ENCODE measurements at places on chromosomes 6 and 20.

DNA sequence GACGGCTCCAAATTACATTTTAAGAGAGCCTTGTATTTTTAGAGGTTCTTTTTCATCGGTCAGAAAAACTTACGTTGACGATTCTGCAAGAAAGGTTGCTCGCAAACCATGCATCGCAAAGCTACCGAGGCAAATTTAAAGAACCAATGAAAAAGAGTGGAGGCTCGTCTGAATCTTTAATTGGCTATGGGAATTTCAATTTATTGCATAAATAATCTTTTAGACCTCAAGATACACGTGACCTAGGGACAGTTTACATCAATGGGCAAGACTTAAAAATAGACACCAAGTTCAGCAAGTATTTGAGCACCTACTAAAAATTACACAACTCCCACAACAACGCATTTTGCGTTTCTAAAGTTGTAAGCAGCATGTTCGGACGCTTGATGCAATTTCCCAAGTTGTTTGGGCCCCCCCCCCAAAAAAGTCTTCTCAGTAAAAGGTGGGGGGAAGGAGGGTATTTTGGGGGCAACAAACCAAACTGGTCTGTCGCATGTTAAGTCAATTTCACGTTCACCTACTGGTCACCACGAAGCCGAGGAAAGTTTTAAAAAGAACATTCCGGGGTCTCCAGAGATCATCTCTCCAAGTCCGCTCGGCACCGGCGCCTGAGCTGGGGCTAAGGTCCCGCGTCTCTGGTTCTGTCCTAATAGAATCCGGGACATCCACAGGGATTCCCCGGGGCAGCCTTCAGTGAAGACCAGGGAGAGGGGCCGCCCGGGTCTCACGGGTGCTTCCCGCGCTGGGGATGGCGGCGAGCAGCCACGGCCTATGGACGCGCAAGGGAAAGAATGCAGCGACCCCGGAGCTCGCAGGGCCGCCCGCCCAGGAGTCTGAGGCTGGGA lies 851 bp downstream of the SNX5 start:
- H3K27ac ChIP-seq = peak overlapping the region; percentile 80
- H3K4me3 ChIP-seq = peak overlapping the region; percentile 86
- DNase-seq = no peak

DNA sequence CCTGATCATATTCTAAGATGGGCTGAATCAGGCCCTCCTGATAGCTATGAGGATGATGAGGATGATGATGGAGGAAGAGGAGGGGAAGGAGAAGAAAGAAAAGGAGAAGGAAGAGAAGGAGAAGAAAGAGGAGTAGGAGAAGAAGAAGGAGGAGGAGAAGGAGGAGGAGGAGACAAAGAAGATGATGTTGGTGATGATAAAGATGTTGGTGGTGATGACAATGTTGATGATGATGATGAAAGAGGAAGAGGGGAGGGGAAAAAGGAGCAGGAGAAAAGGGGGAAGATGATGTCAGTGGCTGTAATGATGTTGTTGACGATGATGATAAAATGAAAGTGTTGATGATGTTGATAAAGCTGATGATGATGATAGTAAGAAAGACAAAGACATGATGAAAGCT lies 119.5 kb downstream of the CDC5L start:
- H3K27me3 ChIP-seq = no peaks in the 10 kb centered on the region
- DNase-seq = no peak
- H3K4me1 ChIP-seq = peaks cover 5% of the 10 kb centered on the region
- H3K27ac ChIP-seq = no peak overlapping the region

DNA sequence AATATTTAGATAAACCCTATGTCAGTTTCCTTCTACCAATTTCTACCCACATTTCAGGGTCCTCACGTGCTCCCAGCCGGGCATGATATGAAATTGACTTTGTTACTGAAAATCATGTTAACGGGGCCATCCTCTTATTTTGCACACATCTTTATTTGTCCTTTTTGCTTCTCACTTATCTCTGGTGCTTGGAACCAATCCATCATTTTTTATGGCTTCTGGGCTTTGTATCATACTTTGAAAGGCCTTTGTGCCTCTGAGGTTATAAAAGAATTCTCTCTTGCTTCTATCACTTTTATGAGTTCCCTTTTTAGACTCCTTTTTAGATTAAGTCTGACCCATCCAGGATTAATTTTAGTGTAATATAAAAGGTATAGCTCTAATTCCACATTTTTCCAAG lies 117.1 kb upstream of the PRND start:
- peaks cover 1% of the 10 kb centered on the region for H3K27me3 ChIP-seq
- no peak overlapping the region for H3K4me3 ChIP-seq
- no peak for DNase-seq
- peaks cover 2% of the 10 kb centered on the region for H3K4me1 ChIP-seq
- H3K36me3 ChIP-seq = no peaks in the 10 kb centered on the region
- H3K27ac ChIP-seq = no peak overlapping the region

DNA sequence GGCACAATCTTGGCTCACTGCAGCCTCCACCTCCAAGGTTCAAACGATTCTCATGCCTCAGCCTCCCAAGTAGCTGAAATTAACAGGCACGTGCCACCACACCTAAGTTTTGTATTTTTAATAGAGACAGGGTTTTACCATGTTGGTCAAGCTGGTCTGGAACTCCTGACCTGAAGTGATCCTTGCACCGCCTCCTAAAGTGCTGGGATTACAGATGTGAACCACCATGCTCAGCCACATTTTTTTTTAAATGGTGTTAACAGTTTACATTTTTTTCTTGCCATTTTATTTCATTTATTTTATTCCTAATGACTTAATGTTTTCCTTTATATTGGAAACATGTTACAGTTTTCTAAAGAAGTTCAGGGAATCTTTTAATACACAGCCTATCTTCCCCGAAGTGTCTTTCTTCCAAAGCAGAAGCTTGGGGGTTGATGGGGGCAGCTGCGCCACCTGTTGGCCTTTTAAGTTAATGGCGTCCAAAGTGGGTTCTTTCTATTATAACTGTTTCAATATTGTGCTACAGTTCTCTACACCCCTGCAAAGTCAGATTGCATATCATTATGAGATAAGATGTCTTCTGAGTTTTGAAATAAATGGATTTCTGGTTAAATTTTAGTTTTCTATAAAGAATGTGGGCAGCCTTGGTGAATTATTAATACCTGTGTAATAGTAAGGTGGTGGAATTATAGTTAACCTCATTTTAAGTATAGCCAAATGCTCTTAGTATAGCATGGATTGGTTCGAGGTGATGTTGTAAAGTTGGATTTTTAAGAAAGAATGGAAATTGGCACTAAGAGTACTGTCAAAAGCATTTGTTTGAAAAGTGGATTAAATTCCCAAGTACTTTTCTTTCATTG lies 42.0 kb upstream of the PLCG1 start:
- H3K4me3 ChIP-seq = no peak overlapping the region
- peaks cover 15% of the 10 kb centered on the region for H3K4me1 ChIP-seq
- peaks cover 1% of the 10 kb centered on the region for H3K27me3 ChIP-seq
- DNase-seq = peak; percentile 37
- H3K36me3 ChIP-seq = peaks cover 33% of the 10 kb centered on the region

DNA sequence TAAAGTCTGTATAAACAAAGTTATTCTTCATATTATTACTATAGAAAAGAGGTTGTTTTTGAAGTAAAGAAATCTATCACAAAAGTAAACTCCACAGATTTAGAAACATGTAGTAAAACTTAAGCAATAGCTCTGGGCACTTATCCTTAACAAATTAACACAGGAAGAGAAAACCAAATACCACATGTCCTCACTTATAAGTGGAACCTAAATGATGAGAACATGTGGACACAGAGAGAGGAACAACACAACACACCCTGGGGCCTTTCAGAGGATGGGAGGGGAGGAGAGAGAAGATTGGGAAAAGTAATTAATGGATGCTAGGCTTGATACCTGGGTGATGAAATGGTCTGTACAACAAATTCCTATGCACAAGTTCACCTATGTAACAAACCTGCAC lies 57.2 kb downstream of the C6orf58 start:
- no peak overlapping the region for H3K27ac ChIP-seq
- no peak for DNase-seq
- no peaks in the 10 kb centered on the region for H3K4me1 ChIP-seq
- H3K27me3 ChIP-seq = no peaks in the 10 kb centered on the region

DNA sequence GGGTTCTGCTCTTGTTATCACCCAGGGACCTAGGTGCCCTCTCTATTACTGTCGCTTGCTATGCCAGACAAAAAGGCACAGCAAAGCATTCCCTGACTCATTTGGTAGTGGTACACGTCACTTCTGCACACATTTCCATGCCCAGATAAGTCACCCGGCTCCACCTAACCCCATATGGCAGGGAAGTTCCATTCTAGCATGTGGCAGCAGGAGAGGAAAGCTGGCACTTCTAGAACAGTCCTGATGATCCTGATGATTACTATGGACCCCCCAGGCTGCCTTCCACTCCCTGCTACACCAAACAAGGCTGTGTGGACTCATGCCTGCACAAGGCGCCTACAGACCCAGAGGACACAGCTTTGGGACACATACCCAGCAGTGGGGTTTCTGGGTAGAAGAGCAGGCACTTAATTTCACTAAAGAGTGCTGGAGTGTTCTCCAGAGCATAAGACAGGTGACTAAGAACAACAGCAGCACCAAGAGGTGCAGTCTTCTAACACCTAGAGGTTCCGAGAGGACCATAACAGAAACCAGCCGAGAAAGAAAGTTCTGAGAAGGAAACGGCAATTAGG lies 53.5 kb upstream of the NELFCD start:
- H3K4me3 ChIP-seq = peak overlapping the region; percentile 10
- peaks cover 2% of the 10 kb centered on the region for H3K27me3 ChIP-seq
- no peak overlapping the region for H3K27ac ChIP-seq
- H3K4me1 ChIP-seq = no peaks in the 10 kb centered on the region
- no peak for DNase-seq

GRCh38 chr6:20447157-20447556 lies 45.5 kb downstream of the E2F3 start:
- H3K27me3 ChIP-seq = no peaks in the 10 kb centered on the region
- peaks cover 8% of the 10 kb centered on the region for H3K36me3 ChIP-seq
- peaks cover 10% of the 10 kb centered on the region for H3K4me1 ChIP-seq
- H3K27ac ChIP-seq = peak overlapping the region; percentile 39

- H3K27me3 ChIP-seq = peaks cover 7% of the 10 kb centered on the region
- H3K4me1 ChIP-seq = no peaks in the 10 kb centered on the region
- DNase-seq = no peak
- no peak overlapping the region for H3K4me3 ChIP-seq
- H3K36me3 ChIP-seq = no peaks in the 10 kb centered on the region
Observed at GRCh38 chr6:52734072-52734471, 29.2 kb downstream of the GSTA2 start.

GRCh38 chr6:138443979-138444378 lies 40.0 kb downstream of the HEBP2 start:
- H3K27me3 ChIP-seq = no peaks in the 10 kb centered on the region
- no peak overlapping the region for H3K4me3 ChIP-seq
- H3K36me3 ChIP-seq = peaks cover 13% of the 10 kb centered on the region
- no peak for DNase-seq
- H3K4me1 ChIP-seq = no peaks in the 10 kb centered on the region

DNA sequence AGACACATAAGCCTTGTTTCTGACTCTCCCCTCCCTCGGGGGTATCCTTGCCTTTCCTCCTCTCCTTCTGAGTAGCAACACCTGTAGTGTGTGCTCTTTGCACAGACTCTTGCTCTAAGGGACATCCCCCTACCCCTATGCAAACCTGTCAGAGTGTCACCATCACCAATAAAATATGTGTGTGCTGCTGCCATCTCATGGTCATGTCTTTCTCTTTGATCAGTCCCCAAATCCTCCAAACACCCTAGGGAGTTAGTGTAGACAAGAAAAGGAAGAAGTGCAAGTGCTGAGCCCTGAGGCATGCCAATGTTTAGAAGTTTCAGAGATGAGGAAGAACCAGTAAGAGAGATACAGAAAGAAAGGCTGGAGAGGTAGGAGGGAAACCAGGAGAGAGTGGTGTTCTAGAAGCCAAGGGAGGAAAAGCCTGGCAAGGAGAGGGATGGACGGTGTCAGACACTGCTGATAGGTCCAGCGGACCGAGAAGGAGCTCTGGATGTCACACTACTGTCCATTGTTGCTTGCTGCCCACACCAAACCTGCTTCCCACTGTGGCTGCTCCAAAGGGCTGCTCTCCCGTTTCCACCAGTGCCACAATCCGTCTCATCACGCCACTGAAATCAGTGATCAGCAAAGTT lies 16.4 kb downstream of the TRMT6 start:
- DNase-seq = no peak
- H3K27ac ChIP-seq = no peak overlapping the region
- no peaks in the 10 kb centered on the region for H3K36me3 ChIP-seq
- H3K27me3 ChIP-seq = peaks cover 3% of the 10 kb centered on the region
- no peak overlapping the region for H3K4me3 ChIP-seq

- no peaks in the 10 kb centered on the region for H3K36me3 ChIP-seq
- H3K27ac ChIP-seq = no peak overlapping the region
- H3K4me1 ChIP-seq = peaks cover 28% of the 10 kb centered on the region
- H3K4me3 ChIP-seq = no peak overlapping the region
- DNase-seq = no peak
Observed at GRCh38 chr6:38273325-38273724, 366.4 kb downstream of the BTBD9 start.

DNA sequence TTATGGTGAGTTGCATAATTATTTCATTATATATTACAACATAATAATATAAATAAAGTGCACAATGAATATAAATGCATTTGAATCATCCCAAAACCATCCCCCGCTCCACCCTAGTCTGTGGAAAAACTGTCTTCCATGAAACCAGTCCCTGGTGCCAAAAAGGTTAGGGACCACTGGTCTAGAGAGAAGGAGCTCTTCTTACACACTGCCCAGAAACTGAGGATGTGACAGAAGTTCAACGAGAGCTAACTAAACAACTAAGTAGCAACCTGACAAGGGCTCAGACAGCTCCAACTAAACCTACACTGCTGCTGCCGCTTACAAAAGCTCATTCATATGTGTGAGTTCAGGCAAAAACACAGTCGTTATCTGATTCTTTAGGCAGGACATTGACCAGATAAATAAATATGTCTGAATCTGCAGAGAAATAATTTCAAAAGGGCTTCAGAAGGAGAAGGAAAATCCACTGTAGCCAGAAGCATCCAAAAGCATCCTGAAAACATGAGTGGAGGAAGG lies 125.9 kb downstream of the ATXN1 start:
- H3K4me3 ChIP-seq = no peak overlapping the region
- H3K4me1 ChIP-seq = peaks cover 5% of the 10 kb centered on the region
- peaks cover 2% of the 10 kb centered on the region for H3K27me3 ChIP-seq
- no peak overlapping the region for H3K27ac ChIP-seq
- no peaks in the 10 kb centered on the region for H3K36me3 ChIP-seq

GRCh38 chr6:91744566-91744965 lies 1157.7 kb upstream of the MAP3K7 start:
- no peak for DNase-seq
- H3K4me3 ChIP-seq = no peak overlapping the region
- H3K27ac ChIP-seq = no peak overlapping the region
- H3K27me3 ChIP-seq = no peaks in the 10 kb centered on the region
- H3K36me3 ChIP-seq = no peaks in the 10 kb centered on the region
- H3K4me1 ChIP-seq = no peaks in the 10 kb centered on the region

DNA sequence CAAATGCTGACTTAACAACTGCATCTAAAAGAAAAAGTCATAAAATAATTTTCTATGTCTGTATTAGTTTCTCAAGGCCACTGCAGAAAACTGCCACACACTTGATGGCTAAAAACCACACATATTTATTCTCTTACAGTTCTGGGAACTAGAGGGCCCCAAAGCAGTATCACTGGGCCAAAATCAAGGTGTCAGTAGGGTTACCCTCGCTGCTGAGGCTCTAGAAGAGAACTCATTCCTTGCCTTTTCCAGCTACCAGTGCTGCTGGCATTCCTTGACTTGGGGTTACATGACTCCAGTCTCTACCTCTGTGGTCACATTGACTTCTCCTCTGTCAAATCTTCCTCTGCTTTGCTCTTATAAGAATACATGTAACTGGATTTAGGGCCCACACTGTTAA lies 124.6 kb upstream of the THEMIS start:
- H3K4me3 ChIP-seq = no peak overlapping the region
- no peak overlapping the region for H3K27ac ChIP-seq
- no peaks in the 10 kb centered on the region for H3K36me3 ChIP-seq
- no peaks in the 10 kb centered on the region for H3K27me3 ChIP-seq
- DNase-seq = no peak
- no peaks in the 10 kb centered on the region for H3K4me1 ChIP-seq

Data from endothelial cell (in vitro differentiated cells).